ENCODE measurements at places on chromosomes 12 and 14.
A peak's percentile ranks its signal among the peaks of the same experiment; 100 is the strongest.

DNA sequence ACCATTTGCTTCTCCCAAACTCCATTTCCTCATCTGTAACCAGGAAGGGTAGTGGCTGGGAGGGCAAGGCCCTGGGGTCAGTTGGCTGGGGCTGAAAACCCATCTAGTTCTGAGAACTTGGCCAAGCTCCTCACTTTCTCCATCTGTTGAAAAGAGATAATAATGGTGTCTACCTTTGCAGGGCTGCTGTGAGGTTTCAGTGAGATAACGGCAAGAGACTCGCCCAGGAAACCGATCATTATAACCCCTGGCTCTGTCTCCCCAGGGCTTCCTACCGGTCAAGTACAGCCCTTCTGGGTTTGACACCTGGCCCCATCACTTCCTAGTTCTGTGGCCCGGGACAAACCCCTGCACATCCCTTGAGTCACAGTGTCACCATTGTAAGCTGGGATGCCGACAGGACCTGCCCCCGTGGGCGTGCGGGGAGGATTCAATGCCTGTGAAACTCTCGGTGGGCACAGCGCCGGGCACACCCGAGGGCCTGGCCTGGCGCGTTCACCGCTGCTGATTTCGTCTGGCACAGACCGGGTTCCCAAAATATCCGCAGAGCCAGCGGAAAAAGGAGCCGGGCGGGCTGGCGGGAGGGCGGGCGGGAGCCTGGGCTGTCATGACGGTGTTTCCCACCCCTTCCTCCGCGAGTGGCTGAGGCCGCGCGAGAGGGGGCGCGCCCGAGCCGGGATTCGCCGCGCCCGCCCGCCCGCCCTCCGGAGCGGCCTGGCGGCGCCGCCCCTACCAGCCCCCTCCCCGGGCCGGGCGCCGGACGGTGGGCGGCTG, 4.4 kb downstream of the KMT5A start:
- DNase-seq, result no peak

DNA sequence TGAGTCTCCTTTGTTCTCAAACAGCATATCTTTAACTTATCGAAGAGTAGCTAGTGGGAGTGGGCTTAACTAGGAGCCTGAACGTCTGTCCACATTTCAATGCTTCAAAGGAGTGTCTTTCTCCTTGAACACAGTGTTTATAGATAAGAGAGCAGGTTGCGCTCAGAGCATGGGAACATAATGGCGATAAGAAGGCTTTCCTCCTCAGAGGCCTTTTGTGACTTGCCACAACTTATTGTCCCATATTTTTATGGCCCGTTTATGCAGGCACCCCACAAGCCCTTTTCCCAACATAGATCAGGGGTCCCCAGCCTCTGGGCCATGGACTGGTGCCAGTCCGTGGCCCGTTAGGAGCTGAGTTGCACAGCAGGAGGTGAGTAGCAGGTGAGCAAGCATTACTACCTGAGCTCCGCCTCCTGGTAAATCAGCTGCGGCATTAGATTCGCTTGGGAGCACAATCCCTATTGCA, 2.6 kb upstream of the DDX47 start:
- no peak for DNase-seq

DNA sequence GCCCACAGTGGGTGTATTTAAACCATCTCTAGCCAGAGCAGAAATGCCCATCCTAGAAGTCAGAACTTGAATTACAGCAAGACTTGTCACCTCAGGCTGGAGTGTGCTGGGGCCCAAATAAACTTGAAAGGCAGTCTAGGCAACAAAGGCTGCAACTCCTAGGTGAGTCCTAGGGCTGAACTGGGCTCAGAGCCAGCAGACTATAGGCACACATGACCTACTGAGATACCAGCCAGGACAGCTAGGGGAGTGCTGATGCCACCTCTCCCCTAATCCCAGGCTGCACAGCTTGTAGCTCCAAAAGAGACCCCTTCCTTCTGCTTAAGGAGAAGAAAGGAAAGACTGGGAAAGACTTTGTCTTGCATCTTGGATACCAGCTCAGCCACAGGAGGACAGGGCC, 106.0 kb downstream of the TXNDC16 start:
- no peak for DNase-seq

DNA sequence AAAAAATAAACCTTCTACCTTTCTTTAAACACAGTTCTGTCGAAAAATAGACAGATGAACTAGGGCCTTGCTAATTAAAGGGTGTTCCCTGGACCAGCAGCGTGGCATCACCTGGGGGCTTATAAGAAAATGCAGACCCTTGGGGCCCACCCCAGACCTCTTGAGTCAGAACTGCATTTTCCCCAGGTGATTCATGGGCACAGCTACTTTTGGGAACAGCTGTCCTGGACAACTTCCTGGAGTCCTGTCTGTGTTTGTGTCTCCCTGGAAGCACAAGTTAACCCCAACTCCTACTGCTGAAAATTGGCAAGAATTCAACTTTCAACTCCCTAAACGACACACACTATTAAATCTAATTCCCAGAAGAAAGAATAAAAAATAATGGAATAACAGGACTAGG, 17.8 kb downstream of the FBLN5 start:
- no peak for DNase-seq

DNA sequence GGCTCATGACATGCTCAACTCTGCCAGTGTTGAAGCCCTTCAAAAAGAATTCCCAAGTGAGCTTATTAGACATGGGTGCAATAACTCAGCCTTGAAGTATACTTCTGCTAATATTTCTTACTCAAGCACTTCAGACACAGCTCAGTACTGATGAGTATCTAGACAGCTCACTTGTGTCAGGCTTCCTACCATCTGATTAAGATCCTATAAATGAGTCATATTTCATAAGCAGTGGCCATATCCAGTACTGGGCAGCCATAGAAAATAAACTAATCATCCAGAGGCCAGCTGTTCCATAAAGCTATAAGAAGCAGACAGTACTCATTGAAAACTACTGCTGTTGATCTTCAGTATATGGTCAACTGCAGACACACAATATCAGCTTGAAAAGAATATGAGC, 12.9 kb downstream of the FSCB start:
- DNase-seq, result no peak

DNA sequence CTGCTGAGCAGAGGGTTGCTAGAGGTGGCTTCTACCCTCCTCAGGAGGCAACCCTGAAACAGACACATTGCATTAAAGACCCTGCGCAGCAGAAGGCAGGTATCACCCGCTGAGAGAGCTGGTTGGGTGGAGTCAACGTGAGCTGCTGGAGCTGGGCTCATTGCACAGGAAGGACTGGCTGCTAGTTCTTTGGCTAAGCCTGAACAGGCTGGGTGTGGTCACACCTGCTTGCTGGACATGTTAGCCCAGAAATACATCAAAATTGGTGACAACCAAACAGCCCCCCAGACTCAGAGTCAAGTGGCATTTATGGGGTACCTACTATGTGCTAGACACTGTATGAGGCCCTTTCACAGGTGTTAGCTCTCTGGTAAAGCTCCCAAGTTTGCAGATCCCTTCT, 33.8 kb upstream of the IRF2BPL start:
- DNase-seq, result no peak

GRCh38 chr14:32403688-32404087, 74.6 kb downstream of the AKAP6 start:
- DNase-seq, result no peak

- DNase-seq, result no peak
Measured at GRCh38 chr12:86376052-86376451, 119.9 kb upstream of the MGAT4C start.

GRCh38 chr14:57057803-57058202, 210.9 kb downstream of the EXOC5 start:
- DNase-seq, result no peak

DNA sequence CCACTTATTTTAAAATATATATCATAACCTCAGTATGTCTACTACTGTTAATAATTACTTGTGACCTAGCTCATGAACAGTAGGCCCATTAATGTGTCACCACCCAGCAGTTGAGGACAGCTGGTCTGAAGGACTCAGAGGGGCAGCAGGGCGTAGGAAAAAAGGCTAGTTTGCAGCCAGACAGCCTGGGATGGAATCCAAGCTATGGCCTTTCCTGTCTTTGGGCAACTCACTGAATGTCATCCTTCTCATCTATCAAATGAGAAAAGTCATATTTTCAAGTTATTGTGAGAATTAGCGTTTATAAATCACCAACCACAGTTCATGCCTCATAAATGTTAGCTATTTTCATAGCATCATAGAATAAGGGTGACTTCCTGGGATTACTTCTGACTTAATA, 12.3 kb downstream of the DENND5B start:
- DNase-seq, result peak; percentile 10

GRCh38 chr12:47736877-47737676, 11.8 kb upstream of the ENDOU start:
- no peak for DNase-seq

- DNase-seq, result no peak
Measured at GRCh38 chr12:47864646-47865235, 40.1 kb downstream of the VDR start.

- no peak for DNase-seq
Measured at GRCh38 chr14:88852632-88853031, 28.2 kb downstream of the TTC8 start.

DNA sequence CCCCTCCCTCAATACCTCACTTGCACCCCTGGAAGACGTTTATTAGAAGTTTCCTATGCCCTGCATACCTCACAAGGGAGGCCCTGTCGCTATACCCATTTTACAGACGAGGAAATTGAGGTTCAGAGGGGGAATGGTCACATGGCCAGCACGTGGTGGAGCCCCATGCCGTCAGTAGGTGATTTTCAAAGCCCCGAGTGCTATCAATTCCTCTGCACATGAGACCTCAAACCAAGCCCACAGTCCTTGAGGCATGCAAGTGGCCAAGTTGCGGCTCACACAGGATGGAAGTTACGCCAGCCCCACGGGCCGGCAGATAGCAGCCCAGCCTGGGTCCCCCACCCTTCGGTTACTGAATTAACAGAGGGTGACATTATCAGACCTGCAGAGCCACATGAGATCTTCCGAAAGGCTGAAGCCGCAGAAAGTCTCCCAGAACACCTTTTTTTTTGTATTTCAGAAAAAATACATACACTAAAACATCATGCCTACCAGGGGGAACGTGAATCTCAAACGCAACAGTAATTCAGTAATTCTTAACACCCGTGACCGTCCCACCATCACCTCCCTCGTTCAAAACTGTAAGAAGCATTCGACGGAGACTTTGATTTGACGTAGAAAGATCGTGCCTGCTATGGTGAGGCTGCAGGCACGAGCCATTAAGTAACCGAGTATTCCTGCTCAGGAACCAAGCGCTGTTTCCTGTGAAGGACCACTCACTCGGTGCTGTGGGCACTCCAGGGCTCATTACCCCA, 129.0 kb downstream of the RFLNA start:
- no peak for DNase-seq

DNA sequence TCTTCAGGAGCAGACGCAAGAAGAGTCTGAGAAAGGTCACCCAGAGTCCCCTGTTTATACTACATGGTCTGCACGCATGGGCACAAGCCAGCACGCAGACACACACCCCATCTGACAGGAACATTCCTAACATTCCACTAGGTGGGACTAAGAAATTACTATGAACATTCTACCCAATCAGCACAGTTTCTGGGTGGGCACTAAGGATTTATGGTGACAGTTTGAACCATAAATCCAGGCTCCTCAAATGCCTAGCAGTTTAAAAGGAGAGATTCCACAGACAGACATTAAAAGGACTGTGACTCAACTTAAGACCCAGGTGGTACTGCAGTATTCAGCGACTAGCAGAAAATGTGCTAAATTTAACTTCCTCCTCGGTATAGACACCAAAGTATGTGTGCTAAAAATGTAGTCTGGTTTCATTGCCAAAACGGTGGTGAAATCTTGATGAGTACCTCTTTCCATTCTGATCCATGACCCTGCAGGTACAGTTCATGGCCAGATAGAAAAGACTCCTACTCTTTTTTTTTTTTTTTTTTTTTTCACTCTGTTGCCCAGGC, 16.2 kb downstream of the ABHD4 start:
- DNase-seq, result no peak

- no peak for DNase-seq
Measured at GRCh38 chr14:56153267-56153666, 35.1 kb downstream of the PELI2 start.

- no peak for DNase-seq
Measured at GRCh38 chr12:69623970-69624369, 13.3 kb upstream of the LRRC10 start.

DNA sequence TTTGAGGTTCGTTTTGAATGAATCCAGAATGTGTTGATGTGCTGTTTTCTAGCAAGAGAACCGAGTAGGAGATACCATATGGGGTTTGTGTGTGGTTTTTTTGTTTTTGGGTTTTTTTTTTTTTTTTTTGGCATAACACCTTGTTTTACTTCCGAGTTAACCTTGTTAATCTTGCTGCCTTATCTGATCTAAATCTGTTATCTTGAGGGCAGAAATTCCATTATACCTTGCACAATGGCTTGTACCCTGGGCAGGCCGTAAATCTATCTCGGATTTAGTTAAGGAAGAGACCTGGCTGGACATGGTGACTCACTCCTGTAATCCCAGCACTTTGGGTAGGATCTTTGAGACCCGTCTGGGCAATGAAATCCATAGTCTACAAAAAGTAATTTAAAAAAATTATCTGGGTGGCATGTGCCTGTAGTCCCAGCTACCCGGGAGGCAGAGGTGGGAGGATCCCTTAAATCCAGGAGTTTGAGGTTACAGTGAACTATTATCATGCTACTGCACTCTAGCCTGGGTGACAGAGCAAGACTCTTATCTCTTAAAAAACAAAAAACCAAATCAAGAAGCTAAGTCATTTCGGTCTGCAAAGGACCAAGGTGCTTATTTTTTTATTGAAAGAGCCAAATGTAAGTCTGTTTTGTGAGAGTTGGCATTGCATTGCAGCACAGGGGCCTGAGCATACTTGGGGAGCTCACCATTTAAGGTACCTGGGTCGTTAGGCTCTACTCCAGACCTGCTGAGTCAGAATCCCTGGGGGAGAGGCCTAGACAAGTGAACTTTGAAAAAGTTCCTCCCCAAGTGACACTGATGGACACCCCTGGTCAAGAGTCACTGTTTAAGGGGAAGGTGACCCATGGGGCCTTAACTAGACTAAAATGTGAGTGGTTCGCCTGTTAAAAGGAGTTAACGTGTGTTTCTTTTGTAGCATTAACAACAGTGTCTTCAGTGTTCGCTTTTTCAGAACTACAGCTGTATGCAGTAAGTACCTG, 6.7 kb downstream of the DLST start:
- DNase-seq, result no peak

DNA sequence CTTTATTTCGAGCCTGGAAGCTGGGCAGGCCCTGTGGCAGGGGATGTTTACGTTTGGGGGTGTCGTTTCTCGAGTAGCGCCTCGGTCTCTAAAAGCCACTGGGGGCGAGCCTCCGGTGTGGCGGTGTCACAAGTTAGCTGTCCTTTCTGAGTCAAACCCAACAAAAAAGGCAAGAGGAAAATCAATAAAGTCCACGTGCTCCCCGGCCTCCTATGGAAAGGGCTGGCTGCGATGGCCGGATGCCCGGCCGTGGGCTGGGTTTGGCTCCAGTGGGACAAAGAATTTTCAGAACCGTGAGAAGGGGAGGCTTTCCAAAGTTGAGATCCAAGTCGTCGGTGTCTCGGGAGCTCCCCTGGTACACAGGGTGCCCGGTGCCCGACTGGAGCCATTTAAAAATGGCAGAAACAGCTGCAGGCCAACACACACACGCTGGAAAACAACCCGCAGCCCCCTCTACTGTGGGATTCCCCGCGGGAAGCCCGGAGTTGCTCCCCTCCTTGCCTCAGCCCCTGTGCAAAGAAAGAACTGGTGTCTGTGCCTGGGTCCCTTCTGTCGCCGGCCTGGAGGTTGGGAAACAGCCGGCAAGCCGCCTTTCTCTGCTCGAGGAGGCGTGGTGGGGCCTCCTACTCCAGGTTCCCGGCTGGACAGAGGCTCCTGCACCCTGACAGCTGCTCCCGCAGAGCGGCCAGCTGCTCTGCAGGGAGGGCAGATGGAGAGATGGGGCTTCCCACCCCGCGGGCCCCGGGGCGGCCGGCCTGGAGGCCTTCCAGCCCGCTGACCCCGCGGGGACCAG, 1.9 kb downstream of the BCL7A start:
- DNase-seq, result no peak

GRCh38 chr12:82893896-82894295, 207.2 kb downstream of the TMTC2 start:
- DNase-seq, result no peak
